ENCODE measurements at places on chromosomes 13 and 19. TPM values are rescaled to one million over a fixed set of nuclear protein-coding genes. Genes with fewer than 3 reads are reported as not detected.

C1QTNF9B gene
- total RNA-seq = not detected

ZNF296 gene
- total RNA-seq = 5.1 TPM

DNA sequence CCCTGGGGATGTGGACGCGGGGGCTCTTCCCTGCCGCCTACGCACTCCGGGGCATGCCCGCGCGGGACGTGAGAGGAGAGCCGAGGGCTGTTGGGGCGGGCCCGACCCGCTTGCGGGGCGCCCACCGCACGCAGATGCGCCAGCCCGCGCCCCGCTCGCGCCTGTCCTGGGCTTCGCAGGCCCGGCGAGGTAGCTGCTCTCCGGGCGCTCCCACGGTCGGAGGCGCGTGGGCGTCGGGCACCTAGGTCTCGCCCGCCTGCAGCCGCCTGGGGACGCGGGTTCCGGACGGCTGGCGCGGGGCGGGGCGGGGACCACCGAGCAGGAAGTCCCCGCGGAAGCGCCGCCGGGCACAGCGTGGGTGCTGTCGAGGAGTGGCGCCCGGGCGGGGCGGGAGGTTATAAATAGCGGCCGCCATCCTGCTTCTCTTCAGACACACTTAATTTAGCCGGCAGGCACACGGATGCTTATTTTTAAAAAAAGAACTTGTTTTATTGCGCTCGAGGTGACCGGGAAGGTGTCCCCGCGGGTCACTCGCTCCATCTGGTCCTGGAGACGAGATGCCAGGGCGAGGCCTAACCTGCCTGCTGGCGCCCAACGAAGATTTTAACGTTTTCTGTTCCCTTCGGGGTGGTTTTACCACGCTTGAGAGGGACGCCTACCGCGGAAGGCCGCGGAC, 561 bp upstream of the GJA3 start:
- peak overlapping the region; percentile 55 for H3K4me3 ChIP-seq
- DNase-seq = no peak
- peaks cover 64% of the 10 kb centered on the region for H3K27me3 ChIP-seq
- H3K27ac ChIP-seq = no peak overlapping the region
- H3K4me1 ChIP-seq = peaks cover 21% of the 10 kb centered on the region

ZNF560 gene
- total RNA-seq = not detected

ZNF677 gene
- total RNA-seq = 19.4 TPM

YJEFN3 gene
- 1.7 TPM for total RNA-seq

RNF17 gene
- total RNA-seq = not detected

NLRP7 gene
- total RNA-seq = not detected

- H3K27ac ChIP-seq = no peak overlapping the region
- H3K27me3 ChIP-seq = no peaks in the 10 kb centered on the region
- no peaks in the 10 kb centered on the region for H3K4me1 ChIP-seq
- no peak for DNase-seq
- H3K4me3 ChIP-seq = no peak overlapping the region
Observed at GRCh38 chr13:102970542-102970941, 95.7 kb downstream of the SLC10A2 start.

ZSCAN5C gene
- not detected for total RNA-seq

FFAR1 gene
- total RNA-seq = not detected

DNA sequence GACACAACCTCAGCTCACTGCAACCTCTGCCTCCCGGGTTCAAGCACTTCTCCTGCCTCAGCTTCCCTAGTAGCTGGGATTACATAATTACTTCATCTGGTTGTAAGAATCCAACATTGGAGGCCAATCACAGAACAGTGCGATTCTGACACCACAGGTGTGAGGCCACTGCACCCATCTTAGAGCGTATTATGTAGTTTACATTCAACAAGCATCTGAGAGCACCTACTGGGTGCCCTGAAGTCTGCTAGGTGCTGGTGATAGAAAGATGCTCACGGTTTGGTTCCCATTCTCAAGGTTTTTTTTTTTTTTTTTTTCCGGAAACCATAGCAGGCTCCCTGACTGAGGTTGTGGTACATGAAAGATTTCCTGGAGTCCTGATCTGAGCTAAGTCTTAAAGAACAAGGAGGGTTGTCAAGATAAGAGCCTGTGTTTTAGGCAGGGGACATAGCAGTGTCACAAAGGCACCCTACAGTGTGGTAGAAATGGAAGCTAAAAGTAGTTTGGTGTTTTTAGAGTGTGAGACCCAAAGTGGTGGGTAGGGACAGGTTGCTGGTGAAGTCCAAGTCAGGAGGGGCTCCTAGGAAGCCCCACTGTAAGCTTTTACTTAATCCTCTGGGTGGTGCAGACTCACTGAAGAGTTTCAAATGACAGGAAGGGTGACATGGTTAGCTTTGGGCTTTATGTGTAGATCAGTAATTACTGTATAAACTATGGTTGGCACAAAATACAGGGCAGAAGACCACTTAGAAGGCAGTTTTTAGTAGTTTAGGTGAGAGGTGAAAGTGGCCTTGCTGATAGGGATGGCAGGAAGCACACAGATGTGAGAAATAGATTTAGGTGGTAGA, 15.2 kb downstream of the SAE1 start:
- H3K36me3 ChIP-seq = peaks cover 58% of the 10 kb centered on the region
- H3K4me3 ChIP-seq = no peak overlapping the region

- H3K4me3 ChIP-seq = no peak overlapping the region
- H3K4me1 ChIP-seq = peaks cover 32% of the 10 kb centered on the region
Observed at GRCh38 chr13:109160357-109160756, 530.9 kb downstream of the MYO16 start.

MCEMP1 gene
- total RNA-seq = not detected

- H3K27me3 ChIP-seq = no peaks in the 10 kb centered on the region
- no peak overlapping the region for H3K4me3 ChIP-seq
- no peaks in the 10 kb centered on the region for H3K36me3 ChIP-seq
- no peak overlapping the region for H3K27ac ChIP-seq
- no peaks in the 10 kb centered on the region for H3K4me1 ChIP-seq
Observed at GRCh38 chr13:66468656-66469055, 761.5 kb downstream of the PCDH9 start.

DNA sequence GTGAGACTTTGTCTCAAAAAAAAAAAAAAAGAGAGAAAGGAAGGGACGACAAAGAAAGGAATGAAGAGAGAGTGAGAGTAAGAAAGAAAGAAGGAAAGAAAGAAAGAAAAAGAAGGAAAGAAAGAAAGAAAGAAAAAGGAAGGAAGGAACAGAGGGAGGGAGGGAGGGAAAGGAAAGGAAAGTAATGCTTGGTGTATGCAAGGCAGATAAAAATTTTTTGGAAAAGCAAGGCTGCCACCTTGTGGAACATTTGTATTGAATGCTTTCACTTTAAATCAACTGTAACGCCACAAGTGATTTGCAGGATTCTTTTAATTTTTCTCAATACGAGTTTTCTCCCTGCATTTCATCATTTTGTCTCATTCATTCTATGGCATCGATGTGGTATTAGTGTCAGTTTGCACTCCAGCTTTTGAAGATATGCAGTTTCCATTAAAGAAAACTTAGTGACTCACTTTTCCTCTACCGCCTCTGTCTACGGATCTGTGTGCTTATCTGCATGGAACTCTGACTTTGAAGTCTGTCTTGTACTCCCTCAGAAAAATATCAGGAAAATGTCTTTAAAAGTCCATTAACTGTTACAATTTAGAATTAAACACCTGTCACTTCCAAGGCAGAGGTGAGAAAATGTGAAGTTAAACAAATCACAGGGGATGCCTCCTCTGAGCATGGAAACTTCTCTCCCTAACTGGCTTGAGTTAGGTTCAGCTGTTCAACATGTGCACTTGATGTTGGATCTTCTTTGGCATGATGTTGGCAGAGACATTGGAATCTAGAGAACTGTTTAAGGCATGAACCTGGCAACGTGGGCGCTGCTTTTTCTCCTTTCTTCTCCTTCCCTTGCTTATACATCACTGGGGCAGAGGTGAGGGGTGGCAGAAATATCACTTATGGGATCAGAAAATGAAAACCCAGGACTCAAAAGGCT, 20.0 kb upstream of the ZDHHC20 start:
- no peak for DNase-seq
- H3K36me3 ChIP-seq = no peaks in the 10 kb centered on the region
- no peak overlapping the region for H3K27ac ChIP-seq
- H3K4me1 ChIP-seq = peaks cover 21% of the 10 kb centered on the region
- H3K27me3 ChIP-seq = no peaks in the 10 kb centered on the region
- H3K4me3 ChIP-seq = peak overlapping the region; percentile 29

ZFP14 gene
- 5.3 TPM for total RNA-seq

PSG11 gene
- total RNA-seq = not detected

FKRP gene
- total RNA-seq = 7.5 TPM

DNA sequence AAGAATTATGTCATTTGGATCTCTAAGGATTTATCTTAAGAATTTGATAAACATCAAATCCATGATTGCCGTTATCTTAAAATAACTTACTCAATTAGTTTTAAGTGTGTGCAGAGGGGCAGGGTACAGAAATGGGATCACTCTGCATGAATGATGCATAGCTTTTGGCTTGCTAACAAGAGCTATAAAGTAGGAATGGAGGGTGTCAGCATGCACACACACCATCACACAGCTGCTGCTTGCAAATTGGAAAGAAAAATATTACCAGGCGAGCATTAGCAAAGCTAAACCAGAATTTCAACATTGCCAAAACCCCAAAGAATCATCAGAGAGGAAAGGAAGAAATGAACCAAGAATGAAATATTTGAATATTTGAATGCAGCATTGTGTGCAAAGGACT, 580.6 kb downstream of the LMO7 start:
- H3K4me1 ChIP-seq = no peaks in the 10 kb centered on the region
- no peaks in the 10 kb centered on the region for H3K36me3 ChIP-seq
- DNase-seq = no peak
- H3K27me3 ChIP-seq = no peaks in the 10 kb centered on the region

DNA sequence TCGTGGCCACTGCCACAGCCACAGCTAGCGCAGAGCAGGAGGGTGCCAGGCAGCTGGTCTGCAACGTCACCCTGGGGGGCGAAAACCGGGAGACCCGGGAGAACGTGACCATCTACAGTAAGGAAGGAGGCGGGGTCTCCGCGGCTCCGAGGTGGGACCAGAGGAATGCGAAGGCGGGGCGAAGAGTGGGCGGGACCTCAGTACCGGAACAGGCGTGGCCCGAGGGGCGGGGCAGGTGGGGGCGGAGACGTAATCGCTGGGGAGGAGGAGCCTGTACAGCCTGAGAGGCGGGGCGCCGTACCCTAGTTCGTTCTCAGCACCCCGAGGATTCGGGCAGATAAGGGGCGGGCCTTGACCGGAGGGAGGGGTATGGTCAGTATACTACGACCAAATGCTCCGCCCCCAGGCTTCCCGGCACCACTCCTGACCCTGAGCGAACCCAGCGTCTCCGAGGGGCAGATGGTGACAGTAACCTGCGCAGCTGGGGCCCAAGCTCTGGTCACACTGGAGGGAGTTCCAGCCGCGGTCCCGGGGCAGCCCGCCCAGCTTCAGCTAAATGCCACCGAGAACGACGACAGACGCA, 2.5 kb downstream of the ICAM5 start:
- H3K27ac ChIP-seq = no peak overlapping the region
- peak; percentile 89 for DNase-seq
- H3K27me3 ChIP-seq = peaks cover 100% of the 10 kb centered on the region
- no peaks in the 10 kb centered on the region for H3K36me3 ChIP-seq

TBC1D17 gene
- total RNA-seq = 49.4 TPM

- no peak for DNase-seq
- no peaks in the 10 kb centered on the region for H3K36me3 ChIP-seq
- H3K4me3 ChIP-seq = no peak overlapping the region
Observed at GRCh38 chr13:21242236-21242635, 65.8 kb downstream of the MRPL57 start.

GRCh38 chr13:40582531-40582930, 83.9 kb downstream of the FOXO1 start:
- no peaks in the 10 kb centered on the region for H3K27me3 ChIP-seq
- H3K36me3 ChIP-seq = no peaks in the 10 kb centered on the region
- no peak for DNase-seq
- H3K4me3 ChIP-seq = no peak overlapping the region

GRCh38 chr19:30119180-30119908, 177.3 kb downstream of the URI1 start:
- DNase-seq = no peak
- no peaks in the 10 kb centered on the region for H3K36me3 ChIP-seq
- no peak overlapping the region for H3K27ac ChIP-seq
- no peaks in the 10 kb centered on the region for H3K4me1 ChIP-seq

- DNase-seq = no peak
- no peaks in the 10 kb centered on the region for H3K27me3 ChIP-seq
- H3K4me3 ChIP-seq = peak overlapping the region; percentile 78
- peaks cover 20% of the 10 kb centered on the region for H3K36me3 ChIP-seq
- H3K4me1 ChIP-seq = peaks cover 58% of the 10 kb centered on the region
Observed at GRCh38 chr19:46602392-46603194, 1.5 kb downstream of the CALM3 start.

- peaks cover 42% of the 10 kb centered on the region for H3K4me1 ChIP-seq
- H3K36me3 ChIP-seq = no peaks in the 10 kb centered on the region
- H3K27ac ChIP-seq = peak overlapping the region; percentile 67
- H3K27me3 ChIP-seq = no peaks in the 10 kb centered on the region
- H3K4me3 ChIP-seq = peak overlapping the region; percentile 36
- DNase-seq = no peak
Observed at GRCh38 chr19:782185-782877, 14.9 kb upstream of the PTBP1 start.

DNA sequence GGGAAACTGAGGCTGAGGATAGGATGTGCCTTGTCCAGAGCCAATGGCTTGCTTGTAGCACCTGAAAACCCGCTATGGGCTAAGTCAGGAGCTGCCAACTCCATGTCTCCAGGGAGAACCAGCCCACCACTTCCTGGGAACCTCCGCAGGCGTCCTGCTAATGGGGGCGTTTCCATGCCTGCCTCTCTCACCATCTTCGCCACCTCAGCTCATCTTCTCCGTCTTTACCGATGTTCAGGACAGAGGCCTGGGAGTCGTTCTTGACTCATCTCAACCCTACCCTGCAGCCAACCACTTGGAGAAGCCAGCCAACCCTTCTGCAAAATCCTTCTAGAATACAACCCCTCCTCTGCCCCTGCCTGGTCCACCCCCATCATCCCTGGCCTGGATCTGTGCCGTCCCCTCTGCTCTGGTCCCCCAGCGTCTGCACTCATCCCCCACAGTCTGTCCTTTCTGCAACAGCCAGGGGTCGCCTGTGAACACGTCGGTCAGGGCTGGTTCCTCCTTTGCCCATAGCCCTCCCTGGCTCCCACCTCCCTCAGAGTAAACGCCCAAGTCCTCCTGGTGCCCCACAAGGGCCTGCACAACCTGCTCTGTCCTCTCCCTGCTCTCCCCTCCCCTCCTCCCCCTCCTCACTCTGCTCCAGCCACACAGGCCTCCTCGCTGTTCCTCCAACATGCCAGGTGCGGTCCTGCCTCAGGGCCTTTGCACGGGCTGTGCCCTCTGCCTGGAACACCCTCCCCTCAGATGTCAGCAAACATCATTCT, 31.0 kb downstream of the PTPRS start:
- no peak overlapping the region for H3K27ac ChIP-seq
- no peaks in the 10 kb centered on the region for H3K36me3 ChIP-seq
- DNase-seq = no peak

- no peak overlapping the region for H3K27ac ChIP-seq
- no peak for DNase-seq
- H3K27me3 ChIP-seq = no peaks in the 10 kb centered on the region
Observed at GRCh38 chr13:77729502-77730221, 32.2 kb downstream of the SLAIN1 start.

All from suprapubic skin (tissue), 4 donors.